Stomach (tissue), 19 donors: ENCODE measurements at places on chromosomes 5 and 9. TPM values are rescaled to one million over a fixed set of nuclear protein-coding genes. Genes with fewer than 3 reads are reported as not detected.

- H3K4me3 ChIP-seq = no peak overlapping the region
- no peak for DNase-seq
- H3K27me3 ChIP-seq = no peaks in the 10 kb centered on the region
These were observed 51.7 kb upstream of the CAMK4 start for GRCh38 chr5:111172504-111172903.

GRCh38 chr5:137182576-137182975 is 316.6 kb downstream of the SPOCK1 start:
- H3K4me1 ChIP-seq = no peaks in the 10 kb centered on the region
- H3K4me3 ChIP-seq = no peak overlapping the region
- no peaks in the 10 kb centered on the region for H3K27me3 ChIP-seq
- DNase-seq = no peak
- no peaks in the 10 kb centered on the region for H3K36me3 ChIP-seq

DNA sequence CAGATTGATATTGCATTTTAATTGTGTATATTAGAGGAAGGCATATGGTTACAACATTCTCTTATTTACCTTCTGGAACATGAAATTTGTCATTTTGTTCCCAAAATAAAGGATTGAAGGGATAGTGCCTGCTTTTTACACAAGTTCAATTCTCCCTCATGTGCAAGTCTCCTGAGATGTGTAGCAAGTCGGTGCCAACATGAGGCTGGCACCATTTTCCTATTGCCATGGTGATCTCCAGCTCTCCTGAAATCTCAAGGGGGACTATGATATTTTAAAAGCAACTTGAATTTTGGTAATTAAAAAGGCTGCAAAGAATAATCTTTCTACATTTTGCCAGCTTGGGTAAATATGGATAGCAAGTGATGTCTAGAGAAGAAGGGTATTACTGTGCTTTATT is 693.3 kb upstream of the WWC1 start:
- H3K36me3 ChIP-seq = no peaks in the 10 kb centered on the region
- H3K4me3 ChIP-seq = no peak overlapping the region
- no peaks in the 10 kb centered on the region for H3K4me1 ChIP-seq
- H3K27me3 ChIP-seq = no peaks in the 10 kb centered on the region
- no peak for DNase-seq
- no peak overlapping the region for H3K27ac ChIP-seq

- no peak overlapping the region for H3K27ac ChIP-seq
- H3K27me3 ChIP-seq = no peaks in the 10 kb centered on the region
- H3K36me3 ChIP-seq = peaks cover 41% of the 10 kb centered on the region
- no peak for DNase-seq
- H3K4me1 ChIP-seq = peaks cover 21% of the 10 kb centered on the region
- H3K4me3 ChIP-seq = no peak overlapping the region
These were observed 4.2 kb downstream of the SURF6 start for GRCh38 chr9:133331641-133332380.

The PKD2L2 gene
- polyA plus RNA-seq = not detected

The SPATA9 gene
- not detected for polyA plus RNA-seq
